ENCODE measurements at places on chromosomes 5 and 9. TPM values are rescaled to one million over a fixed set of nuclear protein-coding genes. Genes with fewer than 3 reads are reported as not detected.

COL5A1 gene
- 0.31 TPM for total RNA-seq

PAM gene
- total RNA-seq: 12.4 TPM

GMCL2 gene
- not detected for total RNA-seq

ROPN1L gene
- total RNA-seq: not detected

EGFLAM gene
- total RNA-seq: not detected

AGGF1 gene
- 14.8 TPM for total RNA-seq

All from CD8-positive, alpha-beta T cell (primary cell).